ENCODE measurements at places on chromosomes 7 and 10.

DNA sequence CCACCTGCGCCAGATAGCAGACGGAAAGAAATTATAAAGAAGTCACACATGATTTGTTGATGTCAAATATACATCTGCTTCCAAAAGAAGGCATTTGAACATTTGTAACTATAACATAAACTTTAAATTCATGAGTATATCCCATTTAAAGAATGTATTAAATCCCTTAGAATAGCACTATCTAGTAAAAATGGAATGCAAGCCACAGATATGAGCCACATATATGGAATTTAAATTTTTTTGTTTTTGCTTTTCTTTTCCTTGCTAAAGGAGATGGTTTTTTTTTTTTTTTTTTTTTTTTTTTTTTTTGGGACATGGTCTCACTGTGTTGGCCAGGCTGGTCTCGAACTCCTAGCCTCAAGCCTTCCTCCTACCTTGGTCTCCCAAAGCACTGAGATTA lies 730.8 kb downstream of the PHTF2 start:
- DNase-seq = no peak

GRCh38 chr10:35352512-35352911 lies 16.2 kb downstream of the CCNY start:
- DNase-seq = no peak

DNA sequence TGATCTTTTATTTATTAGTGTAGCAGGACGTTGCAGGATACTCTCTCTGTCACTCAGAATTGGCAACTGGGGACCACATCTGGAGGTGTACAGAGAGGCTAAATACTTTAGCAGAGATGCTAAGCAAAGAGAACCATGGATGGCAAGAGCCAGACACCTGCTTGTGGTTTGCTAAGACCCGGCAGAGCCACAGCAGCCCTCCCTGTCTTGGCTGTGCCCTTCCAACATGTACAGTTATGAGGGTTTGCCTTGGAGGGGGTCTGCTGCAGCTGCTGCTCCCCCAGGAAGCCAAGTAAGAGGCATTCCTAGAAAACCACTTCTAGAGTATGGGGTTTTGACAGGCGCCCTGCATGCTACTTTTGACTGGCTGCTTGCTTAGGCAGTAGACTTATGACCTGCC lies 5.1 kb downstream of the NPVF start:
- DNase-seq = no peak

- no peak for DNase-seq
Measured at GRCh38 chr10:48487244-48487643, 117.6 kb downstream of the ARHGAP22 start.

- DNase-seq = no peak
Measured at GRCh38 chr10:74544106-74544505, 282.3 kb upstream of the KAT6B start.

DNA sequence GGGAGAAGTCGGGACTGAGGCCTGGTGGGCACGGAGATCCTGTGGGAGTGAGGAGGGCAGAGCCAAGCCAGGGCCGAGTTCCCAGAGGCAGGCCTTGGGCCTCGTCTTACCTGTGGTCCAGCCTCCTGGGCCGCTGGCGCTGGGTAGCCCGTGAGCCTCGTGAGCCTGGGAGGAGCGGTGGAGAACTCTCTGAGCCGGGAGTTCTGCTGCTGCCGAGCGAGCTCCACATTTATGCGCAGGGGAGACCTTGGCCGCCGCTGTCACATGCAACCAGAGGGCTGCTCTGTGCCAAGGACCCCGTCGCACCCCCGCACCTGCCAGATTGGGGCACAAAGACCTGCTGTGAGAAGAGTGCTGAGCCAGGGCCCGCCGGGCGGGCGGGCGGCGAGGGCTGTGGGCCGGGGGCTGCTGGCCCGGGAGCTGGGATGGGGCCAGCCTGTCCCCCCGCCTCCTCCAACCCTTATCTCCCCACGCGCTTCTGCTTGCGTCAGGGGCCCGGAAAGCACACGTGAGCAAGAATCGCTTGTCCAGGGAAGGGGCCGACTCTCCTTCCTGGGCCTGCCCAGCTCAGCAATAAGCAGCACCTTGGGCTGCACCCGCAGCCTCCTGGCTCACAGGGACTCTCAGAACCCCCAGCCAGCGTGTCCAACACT lies 10.2 kb downstream of the VENTX start:
- no peak for DNase-seq

DNA sequence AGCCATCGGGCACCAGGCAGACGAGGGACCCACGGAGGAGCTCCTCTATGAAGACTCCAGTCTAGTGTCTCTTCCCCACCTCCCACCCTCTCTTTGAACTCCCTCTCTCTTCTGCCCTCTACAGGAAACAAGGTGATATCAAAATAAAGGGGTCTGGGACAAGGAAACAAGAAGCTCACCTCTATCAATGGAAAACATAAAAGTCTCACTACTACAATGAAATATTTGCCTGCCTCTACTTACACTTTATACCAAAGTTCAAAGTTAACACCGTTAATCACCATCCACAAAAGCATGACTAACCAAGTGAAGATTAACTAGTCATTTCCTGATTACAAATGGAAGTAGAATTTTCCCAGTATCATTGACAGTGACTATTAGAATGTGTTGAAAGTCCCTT lies 82.2 kb downstream of the PARD3 start:
- DNase-seq = no peak

DNA sequence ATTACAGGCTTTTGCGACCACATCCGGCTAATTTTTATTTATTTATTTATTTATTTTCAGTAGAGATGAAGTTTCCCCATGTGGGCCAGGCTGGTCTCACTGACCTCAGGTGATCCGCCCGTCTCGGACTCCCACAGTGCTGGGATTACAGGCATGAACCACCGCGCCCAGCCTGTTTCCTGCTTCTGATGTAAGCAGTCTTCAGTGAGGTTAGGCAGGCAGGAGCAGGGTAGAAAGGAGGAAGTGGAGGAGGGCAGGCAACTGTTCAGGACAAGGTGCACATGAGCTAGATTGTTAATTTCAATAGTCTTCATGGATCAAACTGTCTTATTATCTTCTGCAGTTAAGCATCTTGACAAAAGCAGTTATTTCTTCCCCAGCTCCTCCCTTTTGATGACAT lies 605.0 kb downstream of the CCSER2 start:
- DNase-seq = no peak

DNA sequence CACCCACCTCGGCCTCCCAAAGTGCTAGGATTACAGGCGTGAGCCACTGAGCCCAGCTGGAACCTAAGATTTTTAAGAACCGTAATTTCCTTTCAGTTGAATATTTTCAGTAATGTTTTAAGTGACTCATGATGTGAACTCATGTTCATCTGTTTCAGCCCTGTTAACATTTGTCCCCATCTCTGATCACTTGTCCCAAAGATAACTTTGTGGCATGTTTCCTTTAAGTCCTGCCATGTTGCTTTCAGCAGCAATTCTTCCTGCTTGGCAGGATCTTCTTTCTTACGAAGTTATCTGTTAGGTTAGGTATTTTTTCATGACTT lies 19.3 kb downstream of the ZRANB1 start:
- DNase-seq = no peak

DNA sequence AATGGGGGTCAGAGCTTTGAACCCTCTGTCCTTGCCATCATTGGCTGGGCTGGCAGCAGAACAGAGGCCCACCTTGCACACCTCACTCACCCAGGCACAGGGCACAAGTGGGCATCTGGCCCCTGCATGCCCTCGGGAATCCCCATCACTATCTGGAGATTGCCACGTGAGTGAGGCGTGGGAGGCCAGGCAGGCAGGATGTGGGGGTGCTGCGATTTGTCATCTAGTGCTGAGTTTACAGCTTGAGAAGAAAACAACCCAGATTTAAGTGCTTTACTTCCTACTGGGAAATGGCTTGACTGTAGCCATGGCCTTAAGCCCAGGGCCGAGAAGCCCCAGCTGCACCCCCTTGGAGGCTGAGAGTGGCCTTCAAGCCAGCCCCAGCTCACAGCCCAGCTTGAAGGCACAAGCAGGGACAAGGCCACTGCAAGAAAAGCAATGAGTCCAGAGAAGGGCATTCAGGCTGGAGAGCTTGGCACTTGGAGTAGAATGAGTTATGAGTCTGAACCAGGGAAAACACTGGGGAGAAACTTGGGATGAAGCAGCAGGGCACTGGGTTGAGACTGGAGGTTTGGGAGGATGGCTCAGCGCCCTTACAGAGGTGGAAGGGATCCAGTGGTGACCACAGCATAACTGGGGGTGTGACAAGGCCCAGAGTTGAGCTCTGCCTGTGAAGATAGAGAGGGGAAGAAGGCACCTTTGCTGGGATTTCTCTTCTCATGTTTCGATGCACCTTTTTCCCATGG lies 123.0 kb downstream of the CXCL12 start:
- DNase-seq = no peak

- no peak for DNase-seq
Measured at GRCh38 chr7:37960483-37960882, 40.0 kb downstream of the EPDR1 start.

GRCh38 chr7:26265065-26265464 lies 26.6 kb upstream of the SNX10 start:
- DNase-seq = no peak

DNA sequence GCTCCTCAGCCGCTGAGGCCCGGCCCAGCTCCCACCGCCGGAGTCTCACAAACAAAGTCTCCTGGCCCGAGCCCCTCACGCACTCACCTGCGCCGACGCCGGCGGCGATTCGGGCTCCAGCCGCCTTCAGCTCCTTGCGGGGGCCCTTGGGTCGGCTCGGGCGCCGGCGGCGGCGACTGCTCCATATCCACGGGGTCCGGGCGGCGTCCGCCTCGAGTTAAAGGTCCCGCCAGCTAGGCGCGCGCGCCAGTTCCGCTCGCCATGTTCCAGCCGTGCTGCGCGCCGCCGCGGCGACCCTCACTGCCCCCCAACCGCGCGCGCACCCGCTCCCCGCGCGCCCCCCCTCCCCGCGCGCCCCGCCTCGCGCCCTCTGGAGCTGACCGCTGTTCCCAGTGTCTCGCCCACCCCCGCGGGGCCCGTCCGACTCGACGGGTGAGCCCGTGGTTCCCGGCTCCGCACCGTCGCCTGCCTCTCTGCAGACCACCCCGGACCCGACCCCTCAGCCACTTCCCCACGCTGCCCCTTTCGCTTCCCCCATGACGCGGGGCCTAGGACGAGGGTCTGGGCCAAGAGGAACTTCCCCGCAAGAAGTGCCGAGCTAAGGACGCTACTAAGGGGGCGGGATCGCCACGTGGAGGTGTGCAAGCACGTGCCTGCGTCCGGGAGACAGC lies 396.1 kb downstream of the ZNF33B start:
- no peak for DNase-seq

GRCh38 chr7:42745357-42746059 lies 166.4 kb downstream of the C7orf25 start:
- DNase-seq = no peak

- no peak for DNase-seq
Measured at GRCh38 chr10:70227548-70228320, 5.5 kb downstream of the PPA1 start.

DNA sequence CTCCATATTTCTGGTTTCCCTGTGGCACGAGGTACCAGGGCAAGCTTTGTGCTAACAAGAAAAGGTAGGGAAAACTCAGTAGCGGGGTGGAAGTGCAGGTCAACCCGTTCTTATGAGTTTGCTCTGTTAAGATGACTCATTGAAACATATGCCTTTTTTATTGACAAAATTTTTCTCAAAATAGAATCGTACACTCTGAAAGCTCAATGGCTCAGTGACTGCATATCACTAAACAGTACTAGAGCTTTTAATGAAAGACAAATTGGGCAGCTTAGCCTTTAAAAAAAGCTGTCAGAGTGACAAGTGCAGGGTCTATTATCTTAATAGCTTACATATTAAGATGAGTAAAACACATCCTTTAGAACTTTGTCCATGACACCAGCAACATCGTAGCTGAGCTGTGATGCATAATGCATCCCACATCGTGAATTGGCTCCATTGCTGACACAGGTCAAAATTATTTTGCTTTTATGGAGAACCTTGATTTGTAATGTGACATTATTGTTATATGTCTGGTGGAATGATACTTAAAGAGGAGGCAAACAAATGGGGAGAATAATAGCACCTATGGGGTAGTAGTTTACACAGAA lies 264.4 kb downstream of the ETV1 start:
- no peak for DNase-seq

DNA sequence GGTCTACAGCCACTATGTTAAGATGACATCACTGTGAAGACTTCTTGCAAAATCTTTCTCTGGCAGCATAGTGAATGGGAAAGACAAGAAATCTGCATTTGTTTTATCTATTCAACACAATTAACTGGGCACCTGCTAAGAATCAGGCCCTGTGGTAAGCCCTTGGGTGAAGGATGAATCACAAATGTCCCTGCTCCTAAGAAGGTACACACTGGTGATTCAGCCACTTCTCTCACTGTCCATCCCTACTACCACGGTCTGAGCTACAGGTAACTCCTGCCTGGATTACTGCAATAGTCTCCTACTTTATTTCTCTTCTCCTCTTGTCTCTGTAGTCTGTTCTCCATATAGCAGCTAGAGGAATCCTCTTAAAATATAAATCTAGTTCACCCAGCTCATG lies 116.1 kb downstream of the HIBADH start:
- DNase-seq = no peak

DNA sequence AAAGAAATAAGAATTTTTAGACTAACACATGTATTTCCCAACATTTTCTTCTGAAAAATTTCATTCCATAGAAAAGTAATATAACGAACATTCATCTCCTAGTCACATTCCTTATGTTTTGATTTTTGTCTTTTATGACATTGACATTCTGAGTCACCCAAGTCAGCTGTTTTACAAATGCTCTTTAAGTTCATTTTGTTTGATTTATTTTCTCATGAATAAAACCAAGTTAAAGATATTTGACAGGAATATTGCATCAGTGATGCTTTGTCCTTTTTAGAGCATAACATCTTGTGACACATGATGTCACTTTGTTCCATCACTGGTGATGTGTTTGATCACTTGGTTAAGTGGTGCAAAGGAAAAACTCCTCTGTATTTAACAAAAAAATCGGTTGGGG lies 48.4 kb downstream of the HGF start:
- DNase-seq = no peak
